NCI-H1417 treated with DMSO at 0.1 percent for 48 hours (cell line): ENCODE measurements at places on chromosomes 5 and 9.

DNA sequence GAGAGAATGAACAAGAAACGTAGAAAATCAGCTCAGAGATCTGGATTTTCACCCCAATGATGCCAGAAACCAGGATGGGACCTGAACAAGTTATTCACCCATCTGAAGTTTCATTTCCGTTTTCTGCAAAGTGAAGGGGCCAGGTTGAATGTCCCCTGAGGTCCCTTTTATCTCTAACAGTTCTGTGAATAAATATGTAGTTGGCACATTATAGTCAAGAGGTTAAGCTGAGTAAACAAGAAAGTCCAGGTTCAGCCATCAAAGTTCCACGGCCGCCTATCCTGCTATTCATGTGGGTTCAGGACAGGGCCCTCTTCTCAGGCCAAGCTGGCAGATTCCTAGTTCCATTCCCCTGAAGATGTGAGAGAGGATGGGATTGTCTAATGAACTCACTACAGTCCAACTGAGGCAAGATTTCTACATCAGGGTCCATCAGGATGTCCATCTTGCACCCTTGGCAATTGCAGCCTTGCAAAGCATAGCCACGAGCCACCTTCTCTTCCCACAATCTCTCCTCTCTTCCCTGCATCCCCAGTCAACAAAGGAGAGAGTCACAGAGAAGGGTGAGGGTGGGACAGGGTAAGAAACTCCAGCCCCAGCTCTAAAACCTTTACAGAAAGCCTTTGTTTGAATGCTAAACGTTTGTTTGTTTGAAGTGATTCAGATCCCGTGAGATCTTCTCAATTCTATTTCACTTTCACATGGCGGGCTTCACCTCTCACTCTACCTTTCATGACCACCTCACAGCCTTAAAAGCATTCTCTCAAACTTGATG is 311.0 kb downstream of the SLIT3 start:
- no peak for DNase-seq

DNA sequence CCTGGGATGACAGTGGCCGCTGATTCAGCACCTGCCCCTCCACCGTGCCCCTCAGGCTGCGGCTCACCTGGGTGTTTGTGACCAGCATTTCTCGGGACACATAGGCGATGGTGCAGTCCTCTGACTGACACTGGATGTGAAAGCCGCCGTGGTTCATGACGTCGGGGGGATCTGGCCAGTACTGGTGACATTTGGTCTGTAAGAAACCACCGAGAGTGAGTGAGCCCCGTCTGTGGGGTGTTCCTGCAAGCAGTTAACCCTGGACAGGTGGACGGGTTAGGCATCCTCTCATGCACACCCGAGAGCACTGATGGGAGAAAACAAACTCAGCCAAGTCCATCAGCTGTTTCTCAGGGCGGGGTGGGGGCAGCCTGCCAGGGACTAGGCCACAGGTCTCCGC is 62.5 kb upstream of the EPB41L4B start:
- no peak for DNase-seq

DNA sequence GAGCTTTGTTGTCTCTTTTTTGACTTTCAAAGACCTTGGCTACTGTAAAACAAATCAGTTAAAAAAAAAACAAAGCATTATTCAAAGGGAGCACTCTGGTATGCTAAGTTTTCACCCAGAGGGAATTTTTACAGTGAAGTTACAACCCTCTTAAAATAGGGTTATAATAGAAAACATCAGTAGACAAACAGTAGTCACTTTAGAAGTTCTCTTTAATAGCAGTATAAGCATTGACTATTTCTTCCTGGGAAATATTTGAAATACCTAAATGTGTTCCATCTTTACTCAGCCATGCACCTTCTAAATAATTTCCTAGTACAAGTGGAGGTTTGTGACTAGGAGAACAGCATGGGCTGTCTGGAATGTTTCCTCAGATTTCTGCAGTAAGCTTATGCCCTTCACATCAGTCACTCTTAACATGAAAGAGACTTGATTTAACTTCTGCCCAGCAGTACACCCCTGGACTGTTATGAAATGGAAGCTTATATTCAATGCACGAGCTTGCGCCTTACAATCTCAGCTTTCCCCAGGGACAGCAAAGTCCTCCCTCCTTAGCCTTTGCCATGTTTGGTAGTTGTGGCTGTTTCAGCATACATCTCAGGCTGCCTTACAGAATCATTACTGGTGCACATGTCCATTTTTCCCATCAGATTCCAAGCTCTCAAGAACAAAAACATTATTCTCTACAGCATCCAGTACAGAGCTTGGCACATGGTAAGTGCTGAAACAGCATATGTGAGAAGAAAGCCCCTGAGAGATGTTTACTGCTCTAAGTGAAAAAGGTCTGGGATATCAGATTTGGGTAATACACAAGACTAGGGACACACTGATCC is 191.5 kb downstream of the ZNF608 start:
- no peak for DNase-seq

DNA sequence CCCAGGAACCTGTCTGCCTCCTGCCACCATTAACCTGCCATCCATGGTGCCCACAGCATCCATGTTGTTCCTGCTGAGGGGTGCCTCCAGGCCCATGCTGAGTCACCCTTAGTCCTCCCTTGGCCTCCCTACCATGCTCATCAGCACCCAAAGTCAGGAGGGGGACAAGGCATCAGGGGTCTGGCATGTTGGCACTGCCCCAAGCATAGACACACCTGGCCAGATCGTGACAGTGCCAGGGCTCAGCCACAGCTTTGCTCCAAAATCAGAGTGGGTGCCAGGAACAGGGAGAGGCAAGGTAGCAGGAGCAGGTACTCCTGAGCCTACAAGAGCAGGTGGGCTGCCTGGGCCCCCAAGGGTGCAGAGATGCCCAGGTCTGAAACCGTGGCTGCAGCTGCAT is 566.6 kb downstream of the TLE1 start:
- no peak for DNase-seq

GRCh38 chr9:38685535-38685934 is 34.4 kb downstream of the FAM240B start:
- no peak for DNase-seq

- DNase-seq: no peak
Measured at GRCh38 chr5:150946351-150946905, 41.6 kb upstream of the ZNF300 start.

- DNase-seq: no peak
Measured at GRCh38 chr5:173664154-173664526, 47.7 kb upstream of the BOD1 start.

GRCh38 chr5:125609011-125609410 is 814.2 kb upstream of the GRAMD2B start:
- DNase-seq: no peak

GRCh38 chr5:765948-766631 is 18.4 kb downstream of the ZDHHC11B start:
- no peak for DNase-seq

GRCh38 chr9:110521206-110521605 is 58.3 kb downstream of the SVEP1 start:
- no peak for DNase-seq

GRCh38 chr9:35051069-35051967 is 21.1 kb downstream of the VCP start:
- no peak for DNase-seq

DNA sequence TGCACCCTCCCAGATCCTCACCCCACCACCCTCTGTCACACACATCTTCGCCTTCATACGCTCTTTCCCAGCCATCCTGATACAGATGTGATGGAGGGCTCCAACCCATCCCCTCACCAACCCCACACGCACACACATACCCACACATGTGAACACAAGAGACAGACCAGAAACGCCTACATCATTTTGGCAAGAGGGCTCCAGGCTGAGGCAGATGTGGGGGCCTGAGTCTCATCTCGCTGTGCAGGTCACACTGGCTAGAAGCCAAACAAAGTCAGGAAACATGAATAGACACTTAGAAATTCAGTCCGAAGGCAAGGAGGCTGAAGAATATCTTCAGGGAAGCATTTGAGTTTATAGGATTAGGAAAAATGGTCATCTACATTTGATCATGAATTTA is 6.2 kb downstream of the PRDM12 start:
- DNase-seq: no peak

- no peak for DNase-seq
Measured at GRCh38 chr5:93307557-93307956, 273.5 kb downstream of the NR2F1-AS1 start.

DNA sequence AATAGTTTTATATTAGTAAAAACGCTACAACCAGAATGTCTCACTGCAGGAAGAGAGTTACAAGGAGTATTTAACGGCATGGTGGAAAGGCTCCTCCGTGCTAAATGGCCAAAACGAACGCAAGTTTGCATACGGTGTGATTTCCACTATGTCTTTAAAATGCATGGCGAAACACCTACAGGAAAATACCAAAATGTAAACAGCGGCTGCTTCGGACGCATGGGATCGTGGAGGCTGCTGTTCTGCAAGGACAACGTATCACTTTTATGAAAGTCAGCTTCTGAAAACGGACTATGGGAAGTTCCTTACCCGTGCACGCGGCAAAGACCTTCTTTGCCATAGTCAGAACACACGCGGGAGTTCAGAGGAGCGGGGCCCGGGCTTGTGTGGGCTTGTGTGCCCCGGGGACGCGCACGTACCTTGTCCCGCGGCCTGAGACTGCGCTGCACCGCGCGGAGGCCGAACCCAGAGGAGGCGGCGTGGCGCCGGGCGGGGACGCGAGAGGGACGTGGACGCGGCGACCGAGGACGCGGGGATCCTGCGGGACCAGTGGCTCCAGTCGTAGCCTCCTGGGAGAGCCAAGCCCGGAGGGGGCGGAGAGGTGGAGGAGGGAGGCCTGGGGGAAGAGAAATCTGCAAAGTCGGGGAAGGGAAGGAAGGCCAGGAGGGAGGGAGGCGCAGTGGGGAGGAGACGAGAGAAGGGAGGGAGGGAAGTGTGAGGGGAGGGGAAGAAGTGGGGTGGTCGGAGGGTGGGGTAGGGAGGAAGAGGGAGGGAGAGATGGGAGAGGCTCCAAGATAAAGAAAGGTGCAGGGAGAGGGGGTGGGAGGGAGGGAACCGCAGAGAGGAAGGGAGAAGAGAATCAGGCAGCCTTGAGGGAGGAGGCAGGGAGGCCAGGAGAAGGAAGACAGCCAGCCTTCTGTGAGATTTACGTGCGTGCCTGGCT is at the start of gene CMBL:
Gene CMBL (minus strand): TSS at position 697 of the 943 bp plus-strand sequence. CDS start 17,140 bp downstream, outside the sequence.
- no peak for DNase-seq

GRCh38 chr5:18113721-18114120 is 479.5 kb downstream of the TAF11L14 start:
- DNase-seq: no peak

DNA sequence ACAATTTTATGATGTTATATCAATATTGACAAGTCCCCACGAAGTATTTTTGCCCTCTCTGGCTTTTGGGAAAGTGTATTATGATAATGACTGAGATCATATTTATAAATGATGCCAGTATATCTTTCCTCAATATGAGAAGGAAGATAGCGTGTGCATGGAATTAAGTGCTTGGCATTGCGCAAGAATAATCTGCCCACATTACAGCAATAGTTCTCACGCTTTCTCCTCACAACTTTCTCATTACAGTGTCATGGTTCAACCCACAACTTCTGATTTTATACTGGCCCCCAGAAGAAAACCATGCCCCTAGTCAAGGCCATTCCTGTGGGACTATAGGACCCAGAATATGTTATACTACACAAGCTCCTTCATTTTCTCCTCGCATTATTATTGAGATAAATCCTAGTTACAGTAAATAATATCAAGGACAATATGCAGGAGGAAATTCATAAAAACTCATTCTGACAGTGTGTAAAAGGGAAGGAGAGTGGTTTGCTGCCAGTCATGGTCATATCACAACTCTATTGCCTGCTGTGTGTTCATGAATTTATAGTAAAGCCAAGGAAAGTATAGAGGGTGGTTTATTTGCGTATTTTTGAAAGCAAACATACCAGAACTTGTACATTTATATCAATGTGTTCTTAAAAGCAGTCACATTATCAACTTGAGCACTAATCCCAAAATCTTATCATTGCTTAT is 114.1 kb downstream of the PIK3R1 start:
- no peak for DNase-seq

- no peak for DNase-seq
Measured at GRCh38 chr9:133991214-133991921, 756 bp downstream of the VAV2 start.

DNA sequence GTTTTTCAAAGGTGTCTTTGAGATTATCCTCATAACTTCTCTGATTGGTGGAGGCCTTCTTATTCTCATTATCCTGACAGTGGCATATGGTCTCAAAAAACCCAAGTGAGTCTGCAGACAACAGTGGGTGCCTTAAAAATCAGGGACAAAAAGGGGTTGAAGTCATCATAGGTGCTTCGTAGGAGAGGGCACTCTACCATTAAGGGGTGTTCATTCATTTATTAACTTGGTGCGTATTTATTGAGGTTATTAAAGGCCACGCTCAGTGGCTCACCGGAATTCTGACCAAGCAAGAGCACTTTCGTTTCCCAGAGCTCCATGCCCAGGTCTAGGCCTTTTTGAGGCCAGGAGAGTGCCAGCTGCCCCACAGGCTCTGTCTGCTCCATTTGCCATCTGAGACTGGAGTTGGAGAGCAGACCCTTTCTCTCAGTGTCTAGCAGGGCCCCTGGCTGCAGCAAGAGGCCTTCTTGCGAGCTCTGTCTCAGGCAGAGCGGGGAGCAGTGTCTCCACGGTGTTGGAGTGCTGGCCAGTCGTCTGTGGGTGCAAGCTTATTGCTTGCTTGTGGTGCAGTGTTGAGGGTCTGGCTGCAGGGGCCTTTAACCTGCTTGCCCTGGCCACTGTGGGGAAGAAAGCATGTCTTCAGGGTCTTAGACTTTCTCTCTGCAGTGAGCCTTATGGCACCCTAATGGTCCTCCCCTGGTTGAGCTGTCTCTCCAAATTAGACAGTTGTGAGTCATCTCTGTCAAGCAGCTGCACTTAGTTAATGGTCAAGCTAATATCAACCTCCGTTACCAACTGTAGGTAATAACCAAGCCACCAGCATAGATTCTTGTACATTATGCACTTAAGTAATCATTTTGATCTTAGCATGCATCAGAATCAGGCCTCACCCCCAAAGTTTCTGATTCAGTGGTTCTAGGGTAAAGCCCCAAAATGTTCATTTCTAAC is 62.6 kb downstream of the IL31RA start:
- no peak for DNase-seq

- no peak for DNase-seq
Measured at GRCh38 chr5:98588215-98588614, 185.2 kb upstream of the RGMB start.

DNA sequence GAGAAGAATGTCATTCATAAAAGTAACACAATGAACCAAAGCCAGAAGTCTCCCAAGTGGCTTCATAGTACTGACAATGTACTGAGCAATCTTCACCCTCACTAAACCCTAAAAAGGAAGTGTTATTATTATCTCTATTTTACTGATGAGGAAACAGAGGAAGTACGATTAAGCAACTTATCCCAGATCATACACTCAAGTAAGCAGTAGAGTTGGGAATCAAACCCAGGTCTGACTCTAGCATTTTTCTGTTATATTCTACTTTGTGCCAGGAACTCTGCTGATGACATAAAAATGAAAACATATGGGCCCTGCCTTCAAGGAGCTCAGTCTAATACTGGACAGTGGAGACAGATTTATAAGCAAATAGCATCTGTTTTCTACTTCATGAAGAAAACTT is 109.2 kb downstream of the RAPGEF6 start:
- no peak for DNase-seq

- DNase-seq: no peak
Measured at GRCh38 chr5:138981131-138981530, 106.0 kb upstream of the LRRTM2 start.

- no peak for DNase-seq
Measured at GRCh38 chr9:98962861-98963260, 19.2 kb downstream of the COL15A1 start.

GRCh38 chr5:132195727-132196126 is 31.9 kb downstream of the P4HA2 start:
- DNase-seq: no peak

- no peak for DNase-seq
Measured at GRCh38 chr5:127320032-127320965, 29.7 kb downstream of the MEGF10 start.

GRCh38 chr5:67234671-67235176 is 38.1 kb upstream of the CD180 start:
- no peak for DNase-seq

GRCh38 chr5:1787472-1788047 is 12.1 kb downstream of the MRPL36 start:
- no peak for DNase-seq
